ENCODE measurements at places on chromosomes 1 and 21. TPM values are rescaled to one million over a fixed set of nuclear protein-coding genes. Genes with fewer than 3 reads are reported as not detected.
A peak's percentile ranks its signal among the peaks of the same experiment; 100 is the strongest.

The PGLYRP3 gene
- not detected for total RNA-seq

GRCh38 chr1:42142894-42143675, 10.1 kb upstream of the GUCA2B start:
- no peak for DNase-seq

DNA sequence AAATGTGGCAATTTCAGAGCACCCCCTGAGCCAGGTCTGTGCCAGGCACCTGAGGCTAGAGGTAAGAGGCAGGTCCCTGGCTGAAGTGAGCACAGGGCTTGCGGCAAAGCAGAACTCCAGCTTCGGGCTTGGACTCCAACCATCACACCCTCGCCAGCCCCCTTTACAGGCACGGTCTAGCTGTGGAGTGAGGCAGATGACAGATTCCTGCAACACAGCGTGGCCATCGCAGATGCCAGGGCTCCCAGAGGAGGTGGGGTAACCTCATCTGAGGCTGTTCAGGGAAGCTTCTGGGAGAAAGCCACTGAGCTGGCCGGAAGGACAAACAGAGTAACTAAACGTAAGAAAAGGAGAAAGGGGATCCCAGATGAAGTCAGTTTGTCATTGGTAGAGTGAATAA, 55.6 kb upstream of the CASZ1 start:
- no peak for DNase-seq

DNA sequence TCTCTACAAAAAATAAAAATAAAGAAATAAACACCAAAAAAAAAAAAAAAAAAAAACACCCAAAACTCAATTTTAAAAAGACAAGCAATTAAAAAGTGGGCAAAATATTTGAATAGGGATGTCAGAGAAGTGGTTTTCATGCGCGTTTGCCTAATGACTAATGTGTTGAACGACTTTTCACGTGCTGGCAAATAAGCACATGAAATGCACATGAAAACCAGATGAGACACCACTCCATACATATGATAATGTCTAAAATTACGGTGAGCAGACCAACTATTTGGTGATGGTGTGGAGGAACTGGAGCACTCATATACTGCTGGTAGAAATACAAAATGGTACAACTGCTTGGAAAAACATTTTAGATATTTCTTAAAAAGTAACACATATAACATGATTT, 39.4 kb upstream of the UHMK1 start:
- DNase-seq, result peak; percentile 16

DNA sequence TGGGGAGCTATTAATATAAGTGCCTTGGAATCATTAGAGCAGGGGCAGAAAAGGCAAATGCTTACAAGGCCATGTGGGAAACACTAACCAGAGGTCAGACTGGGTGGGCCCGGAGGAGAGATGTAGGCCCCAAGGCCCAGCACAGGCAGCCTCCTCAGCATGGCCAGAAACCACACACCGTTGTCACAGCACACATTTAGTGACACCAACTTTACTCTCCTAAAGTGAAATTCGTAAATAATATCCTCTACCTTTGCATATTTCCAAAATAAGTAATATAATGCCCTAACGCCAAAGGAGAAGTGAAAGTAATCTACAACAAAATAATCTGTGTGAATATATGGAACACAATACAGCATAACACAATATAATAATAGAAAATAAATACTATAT, 62.6 kb downstream of the KIF21B start:
- no peak for DNase-seq

Data from astrocyte (in vitro differentiated cells and primary cell).